ENCODE measurements at places on chromosomes 6 and 20. TPM values are rescaled to one million over a fixed set of nuclear protein-coding genes. Genes with fewer than 3 reads are reported as not detected.

The ZDHHC14 gene
- 2.9 TPM for total RNA-seq

The CALHM4 gene
- not detected for total RNA-seq

The MUC21 gene
- not detected for total RNA-seq

The TRMT11 gene
- total RNA-seq = 12.9 TPM

The MOXD1 gene
- 2.3 TPM for total RNA-seq

The ZC2HC1B gene
- total RNA-seq = not detected

The CDS2 gene
- total RNA-seq = 59.4 TPM

The SIRPA gene
- total RNA-seq = 25.7 TPM

The OTOR gene
- total RNA-seq = not detected

The AVP gene
- total RNA-seq = not detected

The ZNF391 gene
- 0.23 TPM for total RNA-seq

The PAX1 gene
- 0.05 TPM for total RNA-seq

The LIN28B gene
- 1.5 TPM for total RNA-seq

The BPIFB3 gene
- total RNA-seq = not detected

The PPIL4 gene
- total RNA-seq = 23.4 TPM

The EYA2 gene
- 3.3 TPM for total RNA-seq

The PTK6 gene
- 2.2 TPM for total RNA-seq

The SRSF6 gene
- total RNA-seq = 107 TPM

The RAMACL gene
- total RNA-seq = 0.20 TPM

The ISM1 gene
- total RNA-seq = 0.43 TPM

The FOXQ1 gene
- 2.5 TPM for total RNA-seq

The CST2 gene
- total RNA-seq = 0.32 TPM

The ARMH2 gene
- total RNA-seq = not detected

The SIRPB1 gene
- total RNA-seq = 0.51 TPM

The LAMA4 gene
- 1.7 TPM for total RNA-seq

The MCHR2 gene
- total RNA-seq = not detected

The COL11A2 gene
- total RNA-seq = 0.92 TPM

The MAN1A1 gene
- 0.02 TPM for total RNA-seq

The NNAT gene
- not detected for total RNA-seq

The MICB gene
- total RNA-seq = 7.4 TPM

The ELOVL2 gene
- 6.8 TPM for total RNA-seq

The PCK1 gene
- 0.09 TPM for total RNA-seq

The CDSN gene
- not detected for total RNA-seq

The GRIK2 gene
- 0.34 TPM for total RNA-seq
